Activated CD4-positive, alpha-beta T cell treated with anti-CD3 and anti-CD28 coated beads, Interleukin-2, amount 50 U/mL, for 16 hours (primary cell): ENCODE measurements at places on chromosomes 2 and 18.

DNA sequence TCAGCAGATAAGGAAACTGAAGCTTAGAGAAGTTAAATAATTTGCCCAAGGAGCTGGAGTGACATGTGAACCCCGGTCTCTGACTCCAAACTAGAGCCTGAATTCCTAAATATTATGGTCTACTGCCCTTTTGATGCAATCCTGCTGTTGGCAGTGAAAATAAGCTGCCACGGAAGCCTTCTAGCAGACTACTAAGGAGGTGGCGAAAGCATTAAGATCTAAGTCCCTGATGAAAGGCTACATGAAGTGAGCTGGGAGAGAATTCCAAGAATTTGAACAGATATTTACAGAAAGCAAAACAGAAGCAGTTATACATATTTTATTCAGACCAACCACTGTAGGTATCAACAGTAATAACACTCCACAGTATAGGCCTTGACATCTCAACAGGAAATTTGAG lies 28.1 kb downstream of the TRMT61B start:
- DNase-seq: no peak

GRCh38 chr2:62307469-62308389 lies 111.8 kb downstream of the B3GNT2 start:
- no peak for DNase-seq

- no peak for DNase-seq
These were observed 126.7 kb downstream of the OSBPL1A start for GRCh38 chr18:24270937-24271380.

DNA sequence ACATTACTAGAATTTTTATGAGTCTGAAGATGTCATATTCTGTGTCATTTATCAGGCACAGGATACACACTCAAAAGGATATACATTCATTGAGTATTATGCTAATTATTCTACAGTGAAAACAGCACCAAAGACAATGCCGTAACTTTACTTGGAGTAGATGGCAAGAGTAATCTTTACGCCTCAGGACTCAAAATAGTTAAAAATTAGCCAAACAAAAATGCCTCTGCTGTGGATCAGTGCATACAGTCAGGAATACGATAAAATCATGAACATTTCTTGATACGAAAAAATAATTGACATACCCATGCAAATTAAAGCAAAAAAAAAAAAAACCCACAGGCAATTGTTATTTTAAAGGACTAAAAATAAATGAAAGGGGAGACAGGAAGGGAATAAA lies 129.7 kb downstream of the NETO1 start:
- DNase-seq: no peak

DNA sequence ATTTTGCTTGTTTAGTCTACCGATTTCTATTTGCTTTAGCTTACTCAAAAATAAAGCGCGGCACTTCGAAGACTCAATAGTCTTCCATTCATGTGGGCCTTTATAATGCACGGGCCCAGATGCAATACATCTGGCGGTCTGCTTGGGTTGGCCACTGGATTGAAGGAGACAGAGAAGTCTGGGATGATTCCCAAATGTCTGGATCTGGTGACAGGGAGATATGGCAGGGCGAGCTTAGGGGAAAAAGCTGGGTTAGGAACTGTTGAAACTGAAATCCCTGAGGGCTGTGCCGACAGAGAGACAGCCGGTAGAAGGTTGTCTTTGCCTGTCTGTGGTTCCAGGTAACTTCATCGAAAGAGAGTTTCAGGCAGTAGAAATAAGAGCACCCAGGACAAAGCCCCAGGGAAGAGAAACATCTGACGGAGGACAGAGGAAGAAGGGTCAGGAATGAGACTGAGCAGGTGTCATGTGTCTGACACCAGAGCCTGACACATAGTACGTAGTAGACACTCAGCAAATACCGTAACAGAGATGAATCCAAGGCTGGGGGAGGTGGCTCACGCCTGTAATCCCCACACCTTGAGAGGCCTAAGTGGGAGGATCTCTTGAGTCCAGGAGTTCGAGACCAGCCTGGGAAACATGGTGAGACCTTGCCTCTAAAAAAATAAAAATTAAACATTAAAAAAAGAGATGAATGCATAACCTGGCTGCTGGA lies 13.6 kb downstream of the CLUL1 start:
- no peak for DNase-seq

DNA sequence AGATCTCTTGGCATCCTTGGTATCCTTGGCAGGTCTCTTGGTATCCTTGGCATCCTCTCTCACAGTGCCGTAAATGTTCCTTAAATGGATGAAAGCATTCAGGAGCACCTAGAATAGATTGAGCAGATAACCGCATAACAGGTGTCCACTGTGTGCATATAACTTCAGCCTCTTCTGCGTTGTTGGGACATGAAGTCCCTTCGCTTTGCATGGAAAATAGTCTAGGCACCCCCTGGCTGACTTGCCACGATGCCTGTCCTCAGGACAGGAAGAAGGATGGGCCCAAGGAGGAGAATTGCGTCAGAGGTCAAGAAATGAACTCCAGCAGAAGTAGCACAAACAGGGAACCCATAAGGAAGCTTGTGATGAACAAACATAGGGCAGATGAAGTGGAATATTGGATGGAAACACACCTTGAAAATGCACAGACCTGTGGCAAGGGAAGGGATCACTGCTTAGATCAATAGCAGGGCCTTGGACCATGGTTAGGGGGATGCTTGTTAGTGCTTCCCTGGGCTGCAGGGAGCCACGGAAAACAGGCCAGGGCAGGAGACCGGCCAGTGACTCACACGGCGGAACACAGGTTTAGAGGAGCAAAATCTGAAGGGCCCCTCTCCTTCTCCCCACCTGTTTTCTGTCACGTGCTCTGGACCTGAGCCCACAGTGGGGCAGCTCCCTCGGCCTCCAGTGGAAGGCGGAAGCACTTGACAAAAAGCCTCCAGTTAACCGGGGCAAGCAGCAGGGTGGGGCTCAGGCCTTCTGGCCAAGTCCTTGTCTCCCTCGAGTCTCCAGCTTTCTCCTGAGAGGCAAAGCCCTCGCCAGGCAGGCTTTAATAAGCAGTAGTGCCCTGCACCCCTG lies 99.2 kb upstream of the ASAP2 start:
- DNase-seq: no peak

DNA sequence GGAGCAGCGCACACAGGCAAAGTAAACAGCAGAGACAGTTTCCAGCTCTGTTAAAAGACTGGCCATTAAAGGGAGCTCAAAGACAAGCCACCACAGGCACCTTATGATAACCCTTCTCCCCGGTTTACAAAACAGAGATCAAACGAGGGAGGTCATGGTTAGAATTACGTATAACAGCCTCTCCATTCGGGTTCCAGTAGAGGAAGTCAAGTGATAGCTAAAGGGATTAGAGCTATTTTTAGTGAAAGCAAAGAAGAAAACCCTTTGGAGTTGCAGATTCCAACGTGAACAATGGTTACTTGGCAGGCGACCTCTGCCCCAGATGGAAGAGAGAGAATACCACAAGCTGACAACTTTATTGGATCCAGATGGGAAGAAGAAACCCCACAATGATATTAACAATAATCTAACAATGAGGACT lies 31.2 kb upstream of the EDAR start:
- no peak for DNase-seq

- no peak for DNase-seq
These were observed 218.0 kb upstream of the KCNJ3 start for GRCh38 chr2:154480521-154480920.

DNA sequence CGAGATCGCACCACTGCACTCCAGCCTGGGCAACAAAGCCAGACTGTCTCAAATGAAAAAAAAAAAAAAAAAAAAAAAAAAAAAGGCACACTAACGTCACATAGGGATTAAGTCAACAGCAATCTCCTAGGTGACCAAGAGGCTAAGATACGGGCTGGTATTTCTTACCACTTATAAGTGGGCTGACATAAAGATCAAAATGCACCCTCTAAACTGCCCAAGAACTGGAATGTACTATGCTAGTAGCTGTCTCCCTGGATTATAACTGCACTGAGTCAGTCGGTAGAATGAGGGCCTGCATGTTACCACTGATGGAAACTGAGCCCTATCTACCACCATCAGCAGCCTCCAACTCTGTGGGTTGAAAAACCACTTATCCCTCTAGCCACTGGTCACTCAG lies 80.6 kb downstream of the KLF7 start:
- no peak for DNase-seq
